ENCODE measurements at places on chromosomes 12 and 14.

GRCh38 chr14:101917413-101918017 lies 46.9 kb upstream of the DYNC1H1 start:
- DNase-seq = no peak

DNA sequence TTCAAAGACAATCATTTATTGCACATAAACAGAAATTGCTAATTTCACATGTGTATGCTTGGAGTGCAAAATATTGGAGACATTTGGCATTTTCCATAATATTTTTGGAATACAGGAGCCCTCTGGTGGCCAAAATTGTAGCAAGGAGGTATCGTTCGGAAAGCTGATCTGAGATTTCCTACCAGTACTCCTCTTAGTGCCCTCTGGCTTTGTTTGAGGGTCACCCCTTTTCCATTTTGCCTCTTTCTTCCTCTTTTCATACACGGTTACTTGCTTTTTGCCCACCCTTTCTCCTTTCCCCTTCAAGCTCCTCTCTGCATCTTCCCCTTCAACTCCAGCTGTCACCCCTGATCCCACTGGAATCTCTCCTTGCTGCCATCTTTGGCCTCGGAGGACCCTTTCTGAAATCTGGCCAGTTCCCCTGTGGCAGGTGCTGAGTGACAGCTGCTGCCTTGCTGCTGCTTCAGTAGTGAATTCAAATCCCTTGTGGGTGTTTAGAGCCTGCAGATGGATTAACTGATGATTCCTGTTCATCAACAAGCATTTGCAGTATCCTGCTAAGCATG lies 164.6 kb upstream of the PARP11 start:
- DNase-seq = no peak

DNA sequence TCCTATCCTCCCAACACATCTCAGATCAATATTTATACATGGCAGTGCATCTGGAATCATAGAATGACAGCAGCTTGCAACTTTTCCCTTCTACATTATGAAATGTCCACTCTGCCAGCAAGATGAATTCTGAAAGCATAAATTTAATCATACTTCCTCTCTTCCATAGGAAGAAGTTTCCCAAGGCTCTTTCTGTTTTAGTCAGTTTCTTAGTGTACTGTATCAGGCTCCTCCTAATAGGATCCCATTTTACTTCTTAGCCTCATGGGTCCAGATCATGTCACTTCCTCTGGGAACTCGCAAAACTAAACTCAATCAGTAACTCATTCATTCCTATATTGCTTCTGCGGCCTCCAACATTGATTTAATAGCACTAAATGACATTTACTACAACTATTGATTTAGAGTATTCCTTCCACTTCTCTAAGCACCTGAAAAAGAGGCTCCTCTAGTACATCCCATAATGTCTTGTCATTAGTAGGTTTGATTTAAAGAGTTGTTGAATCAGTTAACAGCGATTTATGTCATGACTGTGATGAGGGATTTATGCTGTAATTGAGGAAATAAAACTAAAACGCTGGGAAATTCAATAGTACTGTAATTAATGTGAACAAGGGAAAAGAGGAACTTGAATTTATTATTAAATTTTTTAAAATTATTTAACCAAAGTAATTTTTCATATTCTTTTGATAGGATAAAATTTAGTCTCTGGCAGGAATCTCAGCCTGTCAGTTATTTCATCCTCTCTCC lies 4.0 kb downstream of the CLEC1A start:
- no peak for DNase-seq

GRCh38 chr14:34794217-34794616 lies 79.8 kb upstream of the CFL2 start:
- no peak for DNase-seq

DNA sequence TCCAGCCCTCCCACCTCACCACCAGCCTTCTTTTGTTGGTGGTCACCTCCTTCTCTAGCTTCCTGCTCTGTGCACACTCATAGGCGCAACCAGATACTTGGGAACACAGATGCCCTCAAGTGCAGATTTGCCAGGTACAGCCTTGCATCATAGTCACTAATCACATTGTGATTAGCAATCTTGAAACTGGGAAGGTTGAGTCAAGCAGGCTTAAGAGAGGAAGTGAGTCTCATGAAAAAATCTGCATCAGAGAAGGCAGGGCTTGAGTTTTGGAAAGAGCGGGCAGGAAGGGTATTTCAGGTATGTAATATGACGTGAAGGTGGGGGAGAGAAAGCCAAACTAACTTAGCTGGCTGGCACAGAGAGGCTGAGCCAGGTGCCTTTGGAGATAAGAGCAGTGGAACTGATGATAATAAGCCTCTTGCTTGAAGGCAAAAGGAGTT lies 2.7 kb upstream of the RABGGTA start:
- DNase-seq = peak; percentile 47

DNA sequence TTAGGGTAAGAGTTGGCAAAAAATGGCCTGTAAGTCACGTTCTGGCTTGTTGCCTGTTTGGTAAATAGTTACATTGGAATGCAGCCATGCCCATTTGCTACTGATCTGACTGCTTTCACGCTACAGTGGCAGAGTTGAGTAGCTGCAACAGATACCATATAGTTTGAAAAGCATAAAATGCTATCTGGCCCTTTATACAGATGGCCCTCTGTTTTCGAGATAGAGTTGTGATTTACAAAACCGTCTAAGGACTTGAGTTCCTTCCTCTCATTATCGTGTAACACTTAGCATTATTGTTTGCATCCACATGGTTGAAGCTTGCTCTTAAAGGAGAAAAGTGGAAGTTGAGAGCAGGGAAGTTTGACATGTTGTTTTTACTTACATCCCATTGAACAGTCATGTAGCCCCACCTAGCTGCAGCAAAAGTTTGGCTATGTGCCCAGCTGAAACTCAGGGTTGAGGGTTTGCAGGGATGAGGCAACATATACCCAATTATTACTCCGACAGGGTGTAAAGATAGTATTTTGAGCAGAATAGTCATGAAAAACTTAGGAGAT lies 11.3 kb upstream of the SCFD1 start:
- DNase-seq = no peak

DNA sequence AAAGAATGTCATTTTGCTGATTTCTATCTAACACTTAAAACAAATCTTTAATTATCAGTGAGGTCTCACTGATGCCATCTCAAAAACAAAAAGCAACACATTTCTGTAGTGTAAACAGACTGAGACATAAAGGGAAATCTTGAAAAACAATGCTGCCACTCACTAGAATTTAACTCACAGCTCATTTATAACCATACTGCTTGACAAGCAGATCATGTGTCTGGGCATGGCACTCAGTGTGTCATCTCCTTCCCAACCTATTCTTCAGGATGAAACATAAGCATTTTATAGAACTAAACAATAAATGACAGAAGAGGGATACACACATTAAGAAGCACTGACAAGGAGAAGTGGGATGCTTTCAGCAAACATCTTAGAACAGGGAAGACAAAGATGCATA lies 22.4 kb downstream of the ATF7 start:
- DNase-seq = no peak

GRCh38 chr12:24705741-24706358 lies 243.1 kb downstream of the BCAT1 start:
- DNase-seq = no peak

GRCh38 chr12:58818546-58818945 lies 101.8 kb downstream of the LRIG3 start:
- DNase-seq = no peak

DNA sequence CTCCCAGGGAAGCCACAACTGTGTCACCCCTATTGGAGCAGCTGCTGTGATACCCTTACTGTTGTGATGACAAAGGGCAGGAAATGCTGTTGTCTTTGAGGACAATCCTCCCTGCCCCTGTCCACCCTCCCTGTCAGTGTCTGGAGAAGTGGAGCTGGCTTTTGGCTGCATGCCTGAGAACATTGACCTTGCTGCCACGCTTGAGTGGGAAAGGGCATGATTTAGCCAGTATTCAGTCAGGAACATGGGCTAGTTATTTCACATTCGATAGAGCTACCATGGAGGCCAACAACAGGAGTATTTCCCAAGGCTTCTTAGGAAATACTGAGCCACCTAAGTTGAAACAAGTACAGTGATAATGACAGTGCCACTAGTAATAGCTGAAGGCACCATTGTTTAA lies 59.4 kb downstream of the MYRFL start:
- DNase-seq = no peak
